GM12878 (cell line): ENCODE measurements at places on chromosomes 11 and 22. TPM values are rescaled to one million over a fixed set of nuclear protein-coding genes. Genes with fewer than 3 reads are reported as not detected.

GRCh38 chr11:64729851-64730382 is 6.9 kb upstream of the NRXN2 start:
- H3K4me3 ChIP-seq: no peak overlapping the region
- no peak overlapping the region for H3K27ac ChIP-seq
- no peak for DNase-seq

DNA sequence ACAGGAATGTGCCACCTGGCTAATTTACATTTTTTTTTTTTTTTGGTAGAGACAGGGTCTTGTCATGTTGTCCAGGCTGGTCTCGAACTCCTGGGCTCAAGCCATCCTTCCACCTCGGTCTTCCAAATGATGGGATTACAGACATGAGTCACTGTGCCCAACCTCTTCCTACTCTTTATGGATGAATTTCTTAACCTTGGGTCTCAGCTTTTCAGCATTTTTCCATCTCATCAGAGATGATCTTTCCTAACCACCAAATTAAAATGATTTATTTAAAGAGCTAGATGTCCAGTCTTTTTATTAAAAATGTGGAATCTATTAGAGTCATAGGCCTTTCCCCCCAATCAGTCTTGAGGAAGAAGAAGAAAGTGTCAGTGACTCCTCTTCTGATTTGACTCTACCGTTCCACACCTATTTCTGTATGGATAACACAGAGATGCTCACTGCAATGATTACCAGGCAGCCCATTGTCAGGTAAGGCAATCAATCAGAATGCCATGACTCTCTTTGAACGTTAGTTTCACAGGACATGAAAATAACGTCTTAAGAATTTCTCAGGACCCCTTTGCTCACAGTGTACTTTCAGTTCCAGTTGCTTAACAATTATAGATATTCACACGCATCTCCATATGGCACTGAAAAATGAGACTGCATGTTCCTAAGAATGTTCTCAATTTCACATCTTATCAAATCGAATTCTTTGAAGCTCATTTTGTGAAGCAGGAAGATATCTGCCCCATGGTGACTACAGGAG is 51.0 kb downstream of the MIAT start:
- H3K27ac ChIP-seq: peak overlapping the region; percentile 98
- DNase-seq: peak; percentile 79
- H3K4me3 ChIP-seq: no peak overlapping the region
- H3K27me3 ChIP-seq: no peaks in the 10 kb centered on the region
- no peaks in the 10 kb centered on the region; the same call in 1 of the 2 replicates for H3K36me3 ChIP-seq

GRCh38 chr11:122741613-122742300 is 86.2 kb downstream of the UBASH3B start:
- H3K4me3 ChIP-seq: no peak overlapping the region
- peaks cover 30% of the 10 kb centered on the region for H3K4me1 ChIP-seq
- peaks cover 3% of the 10 kb centered on the region for H3K27me3 ChIP-seq

DNA sequence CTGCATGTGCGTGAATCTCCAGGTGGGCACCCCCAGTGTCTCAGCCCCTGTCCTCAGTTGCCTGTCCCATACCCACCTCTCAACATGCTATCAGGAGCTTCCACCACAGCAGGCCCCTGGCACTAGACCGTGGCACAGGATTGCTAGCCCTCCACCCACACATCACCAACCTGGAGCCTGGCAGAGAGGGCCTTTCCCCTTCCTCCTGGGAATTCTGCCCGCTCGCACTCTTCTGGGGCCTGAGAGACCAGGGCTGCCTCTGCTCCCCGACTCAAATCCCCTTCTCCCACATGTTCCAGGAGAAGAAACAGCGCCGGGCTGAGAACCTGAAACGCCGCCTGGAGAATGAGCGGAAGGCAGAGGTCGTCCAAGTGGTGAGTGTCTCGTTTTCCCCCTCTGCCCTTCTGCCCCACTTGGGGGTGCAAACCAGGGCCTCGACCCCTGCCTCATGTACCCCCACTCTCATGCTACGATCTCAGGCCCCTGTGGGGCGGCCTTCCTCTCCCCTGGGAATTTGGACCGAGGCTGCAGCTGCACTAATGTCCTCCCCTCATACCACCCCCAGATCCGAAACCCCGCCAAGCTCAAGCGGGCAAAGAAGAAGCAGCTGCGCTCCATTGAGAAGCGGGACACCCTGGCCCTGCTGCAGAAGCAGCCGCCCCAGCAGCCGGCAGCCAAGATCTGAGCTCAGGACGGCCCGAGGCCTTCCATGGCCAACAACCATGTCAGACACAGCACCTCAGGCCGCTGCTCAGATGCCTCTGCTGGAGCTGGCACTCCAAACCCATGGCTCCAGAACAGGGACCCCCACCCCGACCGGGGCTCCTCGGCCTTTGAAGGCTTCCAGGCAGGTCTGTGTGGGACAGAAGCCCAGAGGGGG is 5.9 kb downstream of the PTGDR2 start:
- no peak overlapping the region for H3K4me3 ChIP-seq
- H3K27ac ChIP-seq: no peak overlapping the region
- H3K36me3 ChIP-seq: peaks cover 8% of the 10 kb centered on the region
- no peak for DNase-seq
- no peaks in the 10 kb centered on the region for H3K27me3 ChIP-seq

- no peak overlapping the region for H3K27ac ChIP-seq
- no peaks in the 10 kb centered on the region for H3K27me3 ChIP-seq
- no peak for DNase-seq
These were observed 18.0 kb downstream of the NUP50 start for GRCh38 chr22:45181766-45182165.

GRCh38 chr22:26579331-26579886 is 10.5 kb downstream of the TPST2 start:
- peak overlapping the region; percentile 63 for H3K4me3 ChIP-seq
- peak overlapping the region; percentile 73 for H3K27ac ChIP-seq
- DNase-seq: peak; percentile 30
- H3K27me3 ChIP-seq: no peaks in the 10 kb centered on the region

DNA sequence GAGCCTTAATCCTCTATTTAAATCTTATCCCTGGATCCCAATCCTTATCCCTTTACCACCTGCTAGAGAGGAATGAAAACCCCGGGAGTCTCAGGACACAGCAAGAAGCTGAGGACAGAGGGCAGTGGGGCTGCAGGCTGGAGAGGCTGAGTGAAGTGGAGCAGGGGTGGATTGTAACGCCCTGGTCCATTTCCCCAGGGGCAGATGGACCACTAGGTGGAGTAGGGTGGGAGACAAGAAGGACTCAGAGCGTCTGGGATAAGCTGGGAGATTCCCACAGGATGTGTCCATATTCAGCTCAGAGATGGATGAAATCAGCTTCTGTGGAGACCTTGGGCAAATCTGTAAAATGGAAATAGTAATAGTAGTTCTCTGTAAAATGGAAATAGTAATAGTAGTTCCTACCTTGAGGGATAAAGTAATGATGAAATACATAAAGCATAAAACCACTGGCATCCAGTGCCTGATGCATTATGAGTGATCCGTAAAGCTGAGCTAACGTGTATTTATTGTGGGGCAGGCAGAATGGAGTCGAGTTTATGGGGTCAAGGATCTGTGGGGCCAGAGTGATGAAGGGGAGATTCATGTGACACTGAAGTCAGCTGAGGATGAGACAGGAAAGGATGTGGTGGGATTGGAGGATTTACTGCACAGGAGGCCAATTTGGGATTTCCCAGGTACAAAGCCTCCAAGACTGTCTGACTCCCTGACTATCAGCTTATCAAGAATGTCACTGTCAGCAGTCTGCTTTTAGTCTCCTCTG is 1.9 kb upstream of the ROBO4 start:
- peaks cover 3% of the 10 kb centered on the region; the same call in 1 of the 2 replicates for H3K27me3 ChIP-seq
- H3K36me3 ChIP-seq: no peaks in the 10 kb centered on the region
- H3K4me1 ChIP-seq: no peaks in the 10 kb centered on the region

DNA sequence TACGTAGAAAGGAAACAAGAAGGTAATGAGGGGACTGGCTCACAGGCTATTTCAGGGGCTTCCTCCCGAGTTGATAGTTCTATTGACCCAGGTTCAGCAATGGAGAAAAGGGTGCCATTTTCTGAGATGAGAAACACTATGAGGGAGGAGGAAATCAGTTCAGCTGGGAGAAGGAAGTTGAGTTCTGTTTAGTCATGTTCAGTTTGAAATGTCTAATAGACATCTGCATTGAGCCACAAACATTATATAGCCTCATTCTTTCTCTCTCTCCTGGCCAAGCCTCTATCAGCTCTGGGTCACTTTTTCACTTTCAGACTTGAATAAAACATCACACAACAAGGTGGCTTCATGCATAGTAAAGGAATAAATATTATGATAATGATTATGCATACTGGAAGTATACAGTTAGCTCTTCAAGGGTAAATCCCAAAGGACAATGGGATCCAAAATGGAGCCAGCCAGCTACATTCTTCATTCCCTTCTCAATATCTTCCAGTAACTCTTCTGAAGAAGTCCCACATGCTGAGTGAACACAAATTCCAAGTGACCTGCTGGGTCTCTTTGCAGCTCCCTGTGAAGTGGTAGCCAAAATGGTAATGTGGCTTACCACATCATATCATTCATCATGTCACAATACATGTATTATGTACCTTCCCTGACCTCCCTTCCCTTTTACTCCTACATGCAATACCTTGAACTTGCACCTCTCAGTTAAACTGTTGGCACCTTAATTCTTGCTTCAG is 80.9 kb upstream of the CD44 start:
- H3K27ac ChIP-seq: no peak overlapping the region; the same call in 1 of the 2 replicates
- no peak overlapping the region for H3K4me3 ChIP-seq
- DNase-seq: no peak
- no peaks in the 10 kb centered on the region for H3K36me3 ChIP-seq

DNA sequence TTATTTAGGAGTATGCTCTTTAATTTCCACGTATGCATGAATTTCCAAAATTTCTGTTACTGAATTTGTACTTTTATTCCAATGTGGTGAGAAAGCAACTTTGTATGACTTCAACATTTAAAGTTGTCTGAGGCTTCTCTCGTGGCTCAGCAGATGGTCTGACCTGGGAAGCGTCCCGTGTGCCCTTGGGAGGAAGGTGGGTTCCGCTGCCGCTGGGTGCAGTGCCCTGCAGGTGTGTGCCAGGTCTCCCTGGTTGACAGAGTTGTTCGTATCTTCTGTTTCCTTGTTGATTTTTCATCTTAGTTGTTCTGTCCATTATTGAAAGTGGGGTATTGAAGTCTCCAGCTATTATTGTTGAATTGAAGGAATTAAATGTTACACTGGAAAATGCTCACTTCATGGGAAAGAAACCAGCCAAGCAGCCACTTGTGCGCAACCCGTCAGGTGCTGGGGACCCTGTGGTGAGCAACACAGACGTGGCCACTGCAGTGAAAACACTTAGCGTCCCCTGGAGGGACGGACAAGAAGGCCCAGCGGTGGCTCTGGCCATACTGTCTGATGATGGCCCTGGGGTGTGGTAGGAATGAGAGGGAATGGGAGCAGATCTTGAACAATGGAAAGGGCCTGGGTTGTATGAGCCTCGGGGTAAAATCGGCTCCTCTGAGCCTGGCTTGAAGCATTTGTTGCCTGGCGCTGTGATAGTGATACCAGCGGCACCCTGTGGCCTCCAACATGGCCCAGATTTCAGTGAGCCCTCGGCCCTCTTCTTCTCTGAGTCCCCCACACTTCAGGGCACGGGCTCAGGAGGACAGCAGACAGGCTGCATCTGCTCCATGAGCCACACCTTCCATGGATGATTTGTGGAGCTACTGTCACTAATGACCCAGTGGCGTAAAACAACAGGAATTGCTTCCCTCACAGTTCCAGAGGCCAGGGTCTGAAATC is 31.5 kb upstream of the KRTAP5-7 start:
- no peak overlapping the region for H3K4me3 ChIP-seq
- peaks cover 27% of the 10 kb centered on the region for H3K36me3 ChIP-seq
- no peaks in the 10 kb centered on the region for H3K27me3 ChIP-seq
- H3K27ac ChIP-seq: no peak overlapping the region
- DNase-seq: no peak

DNA sequence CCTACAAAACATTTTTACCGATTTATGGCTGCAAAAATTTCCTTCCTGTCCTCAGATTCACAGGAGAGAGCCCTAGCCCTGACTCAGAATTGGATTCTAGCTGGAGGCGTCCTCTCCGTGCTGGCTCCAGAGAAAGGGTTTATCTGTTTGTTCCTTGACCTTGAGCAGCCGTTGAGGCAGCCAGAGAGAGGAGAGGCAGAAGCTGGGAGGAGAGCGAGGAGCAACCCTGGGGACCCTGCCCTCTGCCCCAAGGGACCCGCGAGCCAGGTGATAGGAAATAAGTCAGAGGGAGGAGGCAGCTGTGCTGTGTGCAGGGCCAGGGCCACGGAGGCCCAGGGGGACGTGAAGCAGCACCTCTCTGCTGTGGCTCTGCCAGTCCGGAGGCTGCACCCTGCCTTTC is 75.6 kb downstream of the IGLL1 start:
- H3K27ac ChIP-seq: no peak overlapping the region
- no peaks in the 10 kb centered on the region for H3K4me1 ChIP-seq
- no peak for DNase-seq
- no peaks in the 10 kb centered on the region for H3K27me3 ChIP-seq
- no peaks in the 10 kb centered on the region for H3K36me3 ChIP-seq
- no peak overlapping the region for H3K4me3 ChIP-seq

DNA sequence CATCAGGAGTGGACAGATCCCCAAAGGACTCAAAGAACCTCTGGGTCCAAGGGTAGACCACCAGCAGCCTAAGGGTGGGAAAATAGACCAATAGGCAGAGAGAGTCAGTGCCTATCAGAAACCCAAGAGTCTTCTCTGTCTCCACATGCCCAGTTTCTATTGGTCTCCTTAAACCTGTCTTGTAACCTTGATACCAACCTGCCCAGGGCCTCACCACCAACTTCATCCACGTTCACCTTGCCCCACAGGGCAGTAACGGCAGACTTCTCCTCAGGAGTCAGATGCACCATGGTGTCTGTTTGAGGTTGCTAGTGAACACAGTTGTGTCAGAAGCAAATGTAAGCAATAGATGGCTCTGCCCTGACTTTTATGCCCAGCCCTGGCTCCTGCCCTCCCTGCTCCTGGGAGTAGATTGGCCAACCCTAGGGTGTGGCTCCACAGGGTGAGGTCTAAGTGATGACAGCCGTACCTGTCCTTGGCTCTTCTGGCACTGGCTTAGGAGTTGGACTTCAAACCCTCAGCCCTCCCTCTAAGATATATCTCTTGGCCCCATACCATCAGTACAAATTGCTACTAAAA is at the start of gene HBB:
HBB (minus strand) TSS at position 340 of the 579 bp plus-strand sequence; CDS start at position 290, 50 bp downstream.
- H3K4me3 ChIP-seq: no peak within 1 kb of the TSS
- no peak for DNase-seq
- no peaks in the 10 kb centered on the region for H3K36me3 ChIP-seq
- H3K27ac ChIP-seq: no peak within 1 kb of the TSS
- H3K27me3 ChIP-seq: no peaks in the 10 kb centered on the region

- no peak overlapping the region for H3K27ac ChIP-seq
- H3K4me3 ChIP-seq: no peak overlapping the region
- no peak for DNase-seq
- H3K36me3 ChIP-seq: no peaks in the 10 kb centered on the region
- no peaks in the 10 kb centered on the region for H3K27me3 ChIP-seq
These were observed 16.1 kb upstream of the TPP1 start for GRCh38 chr11:6635082-6635932.

OR8D2 gene
- not detected in 2 replicates for total RNA-seq

LINC01488 gene
- not detected in 2 replicates for total RNA-seq

GDPD4 gene
- not detected in 2 replicates for total RNA-seq

DDI1 gene
- not detected in 2 replicates for total RNA-seq

KIF18A gene
- 18.1 and 19.4 TPM in 2 replicates for total RNA-seq
